Activated CD4-positive, alpha-beta T cell treated with anti-CD3 and anti-CD28 coated beads for 1 hour (primary cell): ENCODE measurements at places on chromosomes 3 and 15.

GRCh38 chr3:127073941-127074820, 91.3 kb downstream of the PLXNA1 start:
- no peak for DNase-seq

DNA sequence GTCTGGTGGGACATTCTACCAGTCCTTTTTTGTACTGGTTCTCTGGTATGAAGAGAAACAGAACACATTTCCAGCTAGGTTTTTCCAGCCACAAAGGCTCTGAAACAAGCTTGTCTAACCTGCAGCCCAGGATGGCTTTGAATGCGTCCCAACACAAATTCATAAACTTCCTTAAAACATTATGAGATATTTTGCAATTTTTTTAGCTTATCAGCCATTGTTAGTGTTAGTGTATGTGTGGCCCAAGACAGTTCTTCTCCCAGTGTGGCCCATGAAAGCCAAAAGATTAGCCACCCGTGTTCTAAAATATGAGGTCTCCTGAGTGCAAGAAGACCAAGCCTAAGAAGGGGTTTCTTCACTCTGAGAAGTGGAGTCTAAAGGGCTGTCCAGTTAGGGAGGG, 18.4 kb upstream of the TIMP4 start:
- no peak for DNase-seq

- no peak for DNase-seq
Observed at GRCh38 chr3:94596141-94596540, 533.3 kb downstream of the NSUN3 start.

DNA sequence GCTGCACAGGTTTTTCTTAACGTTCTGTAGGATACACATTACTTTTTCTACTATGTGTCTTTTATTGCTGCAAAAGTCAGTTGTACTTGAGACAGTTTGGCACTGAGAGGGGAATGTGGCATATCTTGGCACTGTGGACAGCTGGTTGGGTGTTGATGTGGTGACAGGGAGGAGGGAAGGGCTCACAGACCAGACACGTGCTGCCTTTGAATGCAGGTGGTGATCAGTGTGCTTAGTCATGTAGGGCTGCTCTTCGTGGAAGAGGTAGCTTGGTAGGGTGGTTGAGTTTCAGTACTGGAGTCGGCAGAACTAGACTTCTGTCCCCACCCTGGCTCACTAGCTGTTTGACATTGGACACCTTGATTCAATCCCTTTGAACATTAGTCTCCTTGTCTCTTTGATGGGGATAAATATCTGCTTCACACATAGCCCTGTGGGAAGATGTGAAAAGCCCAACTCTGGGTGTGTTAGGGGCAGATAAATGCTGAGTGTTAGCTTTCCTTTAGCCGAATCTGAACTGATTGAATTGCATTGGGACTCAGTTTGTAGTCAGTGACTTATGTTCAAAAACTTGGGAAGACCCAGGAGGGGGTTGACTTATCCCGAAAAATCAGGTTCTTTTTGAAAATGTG, 108.4 kb downstream of the PTPRG start:
- DNase-seq: no peak

GRCh38 chr15:35376707-35377106, 169.3 kb downstream of the DPH6 start:
- DNase-seq: no peak

- DNase-seq: no peak
Observed at GRCh38 chr3:184514171-184514490, 47.5 kb upstream of the EPHB3 start.

DNA sequence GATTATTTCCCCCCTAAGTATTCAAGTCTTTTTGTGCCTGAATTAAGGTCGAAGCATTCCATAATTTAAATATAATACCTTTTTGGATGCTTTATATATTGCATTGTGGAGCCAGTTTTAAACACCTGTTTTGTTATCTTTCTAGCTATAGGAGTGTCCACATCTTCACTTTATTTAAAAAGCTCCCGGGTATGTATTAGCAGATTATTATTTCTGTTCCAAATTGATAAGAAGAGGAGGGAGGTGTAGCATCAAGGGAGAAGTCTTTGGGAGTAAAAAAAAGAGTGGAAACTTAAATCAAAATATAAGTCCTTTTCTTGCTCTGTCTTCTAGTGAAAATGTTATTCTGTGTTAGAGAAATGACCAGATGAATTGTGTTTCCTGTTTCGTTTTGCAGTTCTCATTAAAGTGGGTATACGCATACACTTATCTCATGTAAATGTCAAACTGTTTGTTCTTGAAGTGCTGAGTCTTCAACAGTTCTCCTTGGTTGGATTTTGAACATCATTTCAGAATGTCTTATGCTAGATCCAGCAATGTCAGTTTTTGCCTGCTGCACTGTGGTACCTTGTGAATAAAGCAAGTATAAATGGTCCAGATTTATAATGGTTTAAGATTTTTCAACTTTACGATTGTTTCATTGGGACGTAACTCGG, 105.8 kb downstream of the FNDC3B start:
- no peak for DNase-seq

DNA sequence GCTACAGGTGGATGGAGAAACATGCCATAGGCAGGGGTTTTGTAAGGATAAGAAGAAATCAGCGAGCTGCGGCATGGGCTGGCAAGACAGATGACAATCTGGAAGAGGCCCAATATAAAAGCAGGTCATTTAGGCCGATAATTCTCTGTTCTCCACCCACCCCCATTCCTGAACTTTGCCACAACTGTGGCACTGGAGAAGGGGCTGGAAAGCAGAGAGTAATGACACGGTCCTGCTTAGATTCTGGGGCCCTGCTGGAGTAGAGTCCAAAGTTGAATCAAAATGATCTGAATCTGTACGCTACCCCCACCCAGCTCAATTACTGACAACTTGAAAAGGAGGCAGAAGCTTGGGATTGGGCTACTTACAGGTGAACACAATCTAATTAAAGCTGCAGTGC, 18.4 kb upstream of the BUB1B start:
- DNase-seq: no peak

- DNase-seq: no peak
Observed at GRCh38 chr3:118818386-118818785, 216.3 kb downstream of the IGSF11 start.
